GM18507 (cell line): ENCODE measurements at places on chromosomes 4 and X.

DNA sequence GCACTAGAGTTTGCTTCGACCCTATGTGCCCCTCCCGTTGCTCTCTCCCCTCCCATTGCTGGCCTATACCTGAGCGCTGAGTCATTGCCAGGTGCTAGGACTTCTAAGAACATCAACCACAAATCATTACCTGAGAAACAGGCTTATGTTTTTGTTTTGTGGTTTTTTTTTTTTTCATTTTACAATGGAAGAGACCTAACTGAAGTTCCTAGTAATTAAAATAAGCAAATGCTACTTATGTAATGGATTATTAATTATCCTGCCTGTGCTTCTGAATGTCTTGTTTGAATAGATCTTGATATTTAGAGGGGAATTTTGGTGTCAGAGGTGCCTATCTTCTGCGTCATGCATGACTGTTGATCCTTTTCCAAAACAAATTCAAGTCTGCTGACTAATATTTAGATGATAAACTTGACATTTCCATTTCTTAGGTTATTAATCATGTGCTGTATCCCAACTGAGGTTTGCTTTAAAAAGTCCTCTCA, 275.4 kb upstream of the CPEB2 start:
- DNase-seq = no peak

DNA sequence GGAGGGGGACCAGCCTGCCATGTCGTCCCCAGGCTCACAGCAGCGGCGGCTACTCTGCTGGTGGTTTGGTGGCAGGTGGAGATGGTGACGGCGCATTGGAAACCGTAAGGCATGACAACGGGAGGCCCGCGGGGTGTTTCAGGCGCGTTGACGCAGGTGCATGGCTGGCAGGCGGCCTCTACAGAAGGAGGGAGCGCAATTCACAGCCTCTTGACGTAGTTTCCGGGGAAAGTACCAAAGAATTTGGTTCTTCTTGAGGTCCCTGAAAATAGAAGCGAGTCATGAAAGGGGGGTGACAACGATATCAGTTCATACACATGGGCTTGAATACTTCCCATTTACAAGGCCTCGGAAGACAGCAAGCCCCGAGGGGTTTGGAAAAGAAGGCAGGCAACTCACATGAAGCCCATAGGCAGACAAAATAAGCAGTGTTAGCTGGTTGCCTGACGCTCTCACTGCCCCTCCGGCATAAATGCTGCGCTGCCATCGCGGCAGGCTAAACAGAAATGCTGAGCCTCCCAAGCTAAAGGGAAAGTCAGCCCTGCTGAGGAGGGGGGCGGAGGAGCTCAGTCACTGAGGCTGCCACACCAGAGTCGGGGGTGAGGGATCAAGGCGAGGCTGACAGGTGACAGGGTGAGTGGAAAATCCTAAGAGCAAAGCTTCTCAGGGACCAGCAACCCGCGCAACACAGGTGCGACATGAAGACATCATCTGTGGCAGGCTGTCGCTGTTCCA, 52.3 kb upstream of the PDLIM3 start:
- DNase-seq = peak; percentile 51

- DNase-seq = no peak
These were observed 21.6 kb downstream of the C4orf50 start for GRCh38 chr4:5996641-5997040.

GRCh38 chr4:30839583-30840520, 119.7 kb downstream of the PCDH7 start:
- no peak for DNase-seq

DNA sequence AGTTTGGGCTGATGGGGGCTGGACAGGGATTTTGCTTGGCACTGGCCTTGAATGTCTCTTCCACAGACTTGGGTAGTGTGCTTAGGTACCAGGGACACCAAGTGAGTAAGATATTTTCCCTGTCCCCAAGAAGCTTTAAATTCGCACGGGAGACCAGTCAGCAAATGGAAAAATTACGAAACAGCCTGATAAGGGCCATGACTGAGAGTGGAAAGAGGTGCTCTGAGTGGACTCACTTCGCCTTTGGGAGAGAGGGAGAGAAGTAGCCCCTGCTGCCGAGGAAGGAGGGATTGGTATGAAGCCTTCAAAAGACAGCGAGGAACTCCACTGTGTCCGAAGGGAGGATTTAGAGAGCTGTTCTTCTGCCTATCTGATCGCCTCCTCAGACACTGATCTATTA, 2.6 kb downstream of the LSM6 start:
- no peak for DNase-seq

DNA sequence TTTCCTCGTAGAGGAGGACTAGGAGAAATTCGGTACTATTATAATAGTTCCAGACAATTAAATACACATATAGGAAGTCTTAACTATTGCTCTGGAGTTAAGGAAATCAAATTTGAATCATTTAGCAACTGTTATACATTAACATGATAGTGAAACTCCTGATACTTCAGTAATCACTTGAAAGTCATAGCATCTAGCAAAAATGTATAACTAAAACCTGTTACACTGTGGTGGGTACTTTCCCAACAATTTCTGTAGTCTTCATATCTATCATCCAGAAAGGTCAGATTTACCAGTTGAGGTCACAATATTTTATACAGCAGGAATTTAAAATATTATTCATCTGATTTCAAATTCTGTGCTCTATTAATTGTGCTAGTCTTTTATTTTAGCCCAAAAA, 669.6 kb upstream of the PCDH10 start:
- DNase-seq = no peak

GRCh38 chrX:39149761-39150160, 348.5 kb downstream of the MID1IP1 start:
- DNase-seq = no peak

DNA sequence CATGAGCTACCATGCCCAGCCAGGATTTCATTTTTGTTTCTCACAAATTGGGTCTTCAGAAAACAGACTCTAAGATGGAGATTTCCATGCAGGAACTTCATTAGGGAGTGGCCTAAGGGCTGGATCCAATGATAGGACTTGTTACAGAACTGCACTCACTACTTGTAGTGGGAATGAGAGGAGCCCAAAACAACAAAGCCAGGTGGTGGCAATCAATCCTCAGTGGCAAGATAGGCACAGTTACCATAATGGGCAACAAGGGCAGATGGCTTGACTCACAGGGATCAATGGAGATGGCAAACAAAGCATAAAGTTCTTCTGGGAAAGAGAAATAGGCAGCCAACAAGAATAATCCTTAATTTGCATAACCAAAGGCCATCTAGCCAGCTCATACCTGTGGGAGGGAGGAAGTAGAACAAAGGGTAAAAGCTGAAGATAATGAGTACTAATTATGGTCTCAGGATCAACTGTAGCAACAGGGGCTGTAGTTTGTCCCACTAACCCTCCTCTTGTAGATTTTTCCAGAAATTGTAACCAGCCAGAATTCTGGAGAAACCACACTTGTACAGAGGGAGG, 72.8 kb upstream of the MAPK10 start:
- DNase-seq = no peak

GRCh38 chr4:42865572-42866189, 26.8 kb upstream of the GRXCR1 start:
- DNase-seq = peak; percentile 2

DNA sequence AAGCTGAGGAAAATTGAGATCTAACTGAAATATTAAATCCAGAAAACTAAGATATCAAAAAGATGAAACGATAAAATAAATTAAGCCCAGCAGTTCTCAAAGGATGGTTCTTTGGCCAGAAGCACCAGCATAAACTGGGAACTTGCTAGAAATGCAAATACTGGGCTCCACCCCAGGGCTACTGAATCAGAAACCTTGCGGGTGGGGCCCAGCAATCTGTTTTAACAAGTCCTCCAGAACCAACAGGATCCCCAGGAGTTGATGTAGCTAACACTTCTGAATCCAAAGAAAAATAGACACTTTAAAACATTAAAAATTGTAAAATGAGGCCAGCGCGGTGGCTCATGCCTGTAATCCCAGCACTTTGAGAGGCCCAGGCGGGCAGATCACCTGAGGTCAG, 14.1 kb upstream of the TMEM154 start:
- no peak for DNase-seq

- no peak for DNase-seq
These were observed 40.0 kb upstream of the CYP2U1 start for GRCh38 chr4:107891299-107891698.

- no peak for DNase-seq
These were observed 159.6 kb upstream of the WDR1 start for GRCh38 chr4:10276152-10276551.

GRCh38 chr4:26787461-26788340, 72.9 kb upstream of the STIM2 start:
- DNase-seq = no peak

DNA sequence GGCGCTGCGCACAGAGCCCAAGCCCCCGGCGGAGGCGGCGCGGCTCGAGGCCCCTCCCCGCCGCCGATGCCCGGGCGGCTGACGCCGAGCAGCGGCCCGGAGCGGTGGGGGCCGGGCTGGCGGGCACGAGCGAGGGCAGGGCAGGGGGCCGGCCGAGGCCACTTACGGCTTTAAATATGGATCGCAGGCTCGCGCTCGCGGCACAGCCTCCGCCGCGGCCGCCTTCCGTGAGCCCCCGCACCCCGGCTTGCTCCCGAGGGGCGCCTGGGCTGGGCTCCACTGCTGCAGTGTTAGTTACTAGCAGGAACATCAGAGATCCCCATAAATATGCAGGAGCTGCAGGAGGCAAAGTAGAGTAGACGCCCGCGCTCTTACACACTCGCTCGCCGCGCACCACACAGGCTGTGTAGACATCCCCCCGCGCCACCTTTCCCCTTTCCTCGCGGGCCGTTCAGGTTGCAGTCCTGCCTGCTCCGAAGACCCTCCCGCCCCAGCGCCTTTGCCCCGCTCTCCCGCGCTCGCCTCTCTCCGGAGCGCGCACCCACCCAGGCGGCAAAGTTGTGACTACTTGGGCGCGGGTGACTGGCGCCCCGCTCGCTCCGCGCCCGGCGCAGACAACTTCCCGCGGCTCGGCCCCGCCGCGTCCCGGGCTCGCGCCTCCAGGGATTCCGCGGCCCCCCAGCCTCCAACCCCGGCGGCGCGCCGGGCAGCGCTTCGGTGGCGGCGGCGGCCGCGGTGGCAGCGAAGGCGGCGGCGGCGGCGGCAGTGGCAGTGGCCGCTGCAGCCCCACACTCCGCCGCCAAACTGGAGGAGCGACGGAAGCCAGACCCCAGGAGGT, 152.0 kb upstream of the SLC4A4 start:
- no peak for DNase-seq

DNA sequence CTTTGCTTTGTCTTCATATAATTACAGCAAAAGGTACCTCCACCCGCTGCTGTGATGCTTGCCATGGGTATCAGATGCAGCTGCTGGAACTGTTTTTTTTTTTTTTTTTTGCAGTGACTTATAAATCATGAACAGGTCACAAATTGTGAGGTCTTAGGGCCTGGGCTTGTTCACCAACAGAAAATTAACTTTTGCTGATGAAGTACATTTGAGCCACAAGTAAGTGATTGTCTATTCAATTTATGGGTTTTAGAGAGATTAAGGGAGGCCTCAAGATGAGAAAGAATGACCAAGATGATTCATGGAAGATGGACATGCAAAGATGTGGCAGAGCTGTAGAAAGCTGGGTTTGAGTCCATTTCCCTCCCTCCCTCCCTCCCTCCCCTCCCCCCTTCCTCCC, 18.0 kb upstream of the GBA3 start:
- DNase-seq = no peak

GRCh38 chr4:139214039-139214534, 37.1 kb upstream of the ELF2 start:
- peak; percentile 38 for DNase-seq

DNA sequence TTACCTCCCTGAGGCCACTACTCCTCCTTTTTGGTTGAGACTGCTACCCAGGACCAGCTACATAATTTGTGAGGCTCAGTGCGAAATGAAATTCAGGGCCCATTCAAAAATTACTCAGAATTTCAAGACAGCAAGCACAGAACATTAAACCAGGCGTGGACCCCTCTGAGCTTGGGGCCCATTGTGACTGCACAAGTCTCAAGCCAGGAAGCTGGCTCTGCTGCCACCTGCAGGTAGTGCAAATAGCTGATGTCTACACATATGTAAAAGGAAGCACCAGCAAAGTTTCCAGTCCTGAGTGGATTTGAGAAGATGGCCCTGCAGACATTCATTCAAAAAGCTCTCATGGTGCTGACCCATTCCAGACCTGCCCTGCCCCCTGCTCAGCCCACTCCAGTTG, 213.4 kb upstream of the LNX1 start:
- peak; percentile 17 for DNase-seq

GRCh38 chr4:186158021-186158813, 33.1 kb upstream of the CYP4V2 start:
- DNase-seq = no peak

DNA sequence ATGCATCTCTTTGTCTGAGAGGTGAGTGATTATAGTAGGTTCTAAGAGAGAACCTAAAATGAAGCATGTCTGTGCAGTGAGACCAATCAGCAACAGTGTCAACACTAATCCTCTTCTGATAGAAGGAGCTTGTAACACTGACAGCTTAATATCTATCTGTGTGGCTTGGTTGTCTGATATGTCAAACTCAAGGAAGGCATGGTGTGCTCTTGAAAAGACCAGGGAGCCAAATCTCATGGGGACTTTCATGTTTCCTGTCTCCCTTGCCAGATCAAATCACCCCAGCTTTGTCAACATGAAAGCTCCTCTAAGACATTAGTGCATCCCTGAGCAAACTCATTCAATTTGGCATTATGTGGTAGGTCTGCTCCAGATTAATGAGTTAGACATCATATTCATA, 95.4 kb downstream of the ANOS1 start:
- DNase-seq = no peak

GRCh38 chrX:64580605-64581004, 185.4 kb upstream of the MTMR8 start:
- DNase-seq = no peak

DNA sequence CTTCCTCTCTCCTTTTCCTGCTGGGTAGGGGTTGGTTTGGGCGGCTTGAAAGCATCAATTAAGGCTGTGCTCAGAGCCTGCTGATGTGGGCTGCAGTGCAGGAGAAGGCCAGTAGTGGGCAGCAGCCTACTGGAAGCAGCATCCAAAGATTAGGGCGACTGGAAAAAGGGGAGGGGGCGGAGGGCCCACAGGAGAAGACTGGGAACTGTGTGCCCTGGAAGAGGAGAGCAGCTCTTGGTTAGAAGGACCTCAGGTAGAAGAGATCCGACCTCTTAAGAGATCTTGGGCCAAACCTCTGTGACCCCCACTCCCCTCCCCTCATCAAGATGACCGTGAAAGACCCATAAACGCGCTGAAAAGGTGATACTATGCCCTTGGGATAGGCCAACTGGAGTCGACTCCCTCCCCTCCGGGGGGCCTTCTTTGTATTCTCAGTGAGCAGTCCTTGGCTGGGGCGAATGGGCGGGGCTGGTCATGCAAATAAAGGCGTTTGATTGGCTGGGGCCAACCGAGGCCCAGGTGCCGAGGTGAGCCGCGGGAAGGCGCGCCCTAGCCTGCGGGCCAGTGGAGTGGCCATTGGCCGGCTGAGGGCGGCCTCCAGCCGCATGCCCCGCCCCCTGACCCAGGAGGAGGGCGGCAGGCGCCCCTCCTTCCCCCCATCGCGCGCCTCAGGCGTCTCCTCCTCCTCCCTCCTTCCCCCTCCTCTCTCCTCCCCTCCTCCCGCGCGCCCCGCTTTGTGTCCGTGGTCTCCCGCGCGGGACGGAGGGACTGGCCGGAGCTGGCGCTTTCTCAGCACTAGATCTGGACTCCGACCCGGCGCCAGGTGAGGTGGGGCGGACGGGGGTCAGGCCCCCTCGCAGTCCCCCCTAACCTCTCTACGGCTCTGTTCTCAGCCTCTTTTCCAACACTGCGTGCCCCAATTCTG, 10.1 kb downstream of the DLG3 start:
- DNase-seq = peak; percentile 47
